ENCODE measurements at places on chromosomes 3 and 15.

- DNase-seq: peak; percentile 51
These were observed 230.4 kb upstream of the CHRM5 start for GRCh38 chr15:33737687-33738601.

DNA sequence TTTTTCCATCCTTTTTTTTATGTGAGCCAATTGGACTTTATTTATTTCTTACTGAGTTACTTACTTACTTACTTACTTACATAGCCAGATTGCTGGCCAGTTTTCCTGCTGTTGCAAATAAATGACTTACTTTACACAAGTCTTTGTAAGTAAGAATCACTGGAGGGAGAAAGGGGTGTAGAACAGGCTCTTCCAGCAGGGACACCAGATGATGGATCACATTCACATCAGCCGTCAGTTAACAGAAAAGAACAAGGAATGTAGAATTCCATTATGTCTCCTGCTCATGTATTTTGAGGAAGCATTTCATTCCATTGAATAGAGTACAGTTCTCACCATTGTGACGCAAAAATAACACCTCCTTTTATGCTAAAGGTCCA lies 188.6 kb downstream of the FNDC3B start:
- no peak for DNase-seq

DNA sequence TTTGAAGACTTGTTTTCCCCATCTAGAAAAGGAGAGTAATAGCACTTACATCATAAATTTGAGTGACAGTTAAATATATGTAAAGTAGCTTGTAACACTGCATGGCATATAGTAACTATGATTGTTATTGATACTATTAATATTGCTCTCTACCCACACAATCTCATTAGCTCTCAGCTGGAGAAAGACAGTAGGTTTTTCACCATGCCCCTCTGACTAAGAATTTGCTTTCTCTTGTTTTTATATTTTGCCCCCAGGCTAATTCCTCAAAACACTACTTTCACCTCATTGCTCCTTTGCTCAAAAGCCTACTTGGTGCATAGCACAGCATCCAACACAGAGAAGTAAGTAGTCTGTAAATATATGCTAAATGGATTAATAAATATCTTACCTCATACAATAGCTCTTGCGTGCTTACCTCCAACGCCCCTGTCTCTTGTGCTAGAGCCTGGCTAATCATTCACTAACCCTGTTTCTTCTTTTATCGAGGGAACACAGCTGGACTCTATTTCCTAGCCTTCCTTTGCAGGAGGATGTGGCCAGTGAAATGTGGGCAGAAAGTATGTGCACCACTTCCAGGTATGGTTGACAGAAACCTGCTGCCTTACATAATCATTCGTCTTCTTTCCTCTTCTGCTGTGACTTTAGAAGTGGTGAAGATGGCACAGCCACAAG lies 190.0 kb downstream of the PLCH1 start:
- DNase-seq: no peak

- no peak for DNase-seq
These were observed 362.8 kb upstream of the RGMA start for GRCh38 chr15:93451822-93452221.

DNA sequence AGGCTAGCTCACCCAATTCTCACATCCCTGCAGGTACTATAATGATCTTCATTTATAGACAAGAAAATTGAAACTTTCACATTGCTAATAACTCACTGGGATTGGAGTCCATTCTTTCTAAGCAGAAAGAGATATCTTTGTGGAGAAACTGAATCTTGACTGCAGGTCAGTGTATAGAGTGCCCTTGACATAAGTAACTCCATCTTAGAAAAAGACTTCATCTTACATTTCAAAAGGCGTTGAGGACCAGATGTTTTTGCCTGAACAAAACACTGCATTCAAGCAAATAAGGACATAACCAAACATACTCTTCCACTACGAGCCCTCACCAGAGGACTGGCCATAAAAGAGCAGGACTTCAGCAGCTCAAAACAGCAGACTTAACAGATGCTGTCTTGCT lies 6.8 kb upstream of the CCR3 start:
- DNase-seq: no peak

DNA sequence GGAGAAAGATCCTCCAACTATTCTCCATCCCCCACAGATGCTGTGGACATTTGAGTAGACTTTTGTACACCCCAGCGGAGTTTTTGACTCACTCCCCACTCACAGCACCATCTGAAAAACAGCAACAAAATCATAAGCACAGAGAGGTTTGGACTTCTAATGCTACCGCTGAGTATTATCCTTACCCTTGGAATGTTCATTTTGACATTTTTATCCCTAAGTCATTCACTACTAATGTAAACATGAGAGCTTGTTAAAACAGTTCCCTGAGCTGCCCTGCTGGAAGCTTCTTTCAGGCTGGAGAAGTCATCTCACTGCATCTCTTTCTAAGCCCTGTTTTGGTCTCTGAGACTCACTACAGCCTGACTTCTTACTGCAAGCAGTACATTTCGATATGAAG lies 1045.9 kb downstream of the MCTP2 start:
- DNase-seq: no peak

GRCh38 chr3:11618904-11619303 lies 24.8 kb downstream of the VGLL4 start:
- DNase-seq: no peak

DNA sequence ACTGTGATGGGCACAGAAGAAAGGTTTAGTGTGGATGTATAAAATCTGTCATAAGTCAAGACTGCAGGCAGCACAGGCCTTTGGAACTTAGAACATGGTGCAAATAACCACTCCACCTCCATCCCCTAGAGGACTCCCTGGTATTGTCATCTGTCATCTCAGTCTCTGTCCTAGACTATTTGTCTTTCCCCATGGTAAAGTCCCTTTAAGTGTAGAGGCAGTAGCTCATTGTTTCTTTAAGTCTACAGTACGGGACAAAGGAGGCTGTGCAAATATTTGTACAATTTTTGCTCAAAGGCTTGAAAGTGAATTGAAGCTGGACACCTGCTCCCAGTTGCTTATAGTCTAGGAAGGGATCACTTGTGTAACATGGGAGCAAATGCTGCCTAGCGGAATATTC lies 3.2 kb upstream of the PXYLP1 start:
- no peak for DNase-seq

GRCh38 chr15:63374686-63375520 lies 6.7 kb downstream of the CA12 start:
- DNase-seq: no peak

DNA sequence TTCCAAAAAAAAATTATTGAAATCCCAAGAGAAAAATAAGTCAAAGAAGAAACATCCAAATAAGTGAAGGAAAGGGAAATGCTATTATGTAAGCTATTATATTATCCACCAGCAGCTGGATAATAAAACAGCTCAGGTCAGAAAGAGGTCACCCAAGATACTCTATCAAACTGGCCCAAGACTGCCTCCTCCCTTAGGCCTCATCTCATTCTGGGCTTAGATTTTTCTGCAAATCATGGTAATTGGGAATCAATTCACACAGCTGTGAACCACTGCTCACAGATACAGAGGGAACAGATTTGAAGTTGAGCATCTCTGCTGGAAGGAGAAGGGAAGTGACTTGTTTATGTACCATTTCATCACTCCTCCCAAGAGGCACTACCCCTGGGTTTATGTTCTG lies 294.6 kb upstream of the DPPA4 start:
- DNase-seq: no peak

- no peak for DNase-seq
These were observed 120.3 kb upstream of the TJP1 start for GRCh38 chr15:29942548-29942947.

DNA sequence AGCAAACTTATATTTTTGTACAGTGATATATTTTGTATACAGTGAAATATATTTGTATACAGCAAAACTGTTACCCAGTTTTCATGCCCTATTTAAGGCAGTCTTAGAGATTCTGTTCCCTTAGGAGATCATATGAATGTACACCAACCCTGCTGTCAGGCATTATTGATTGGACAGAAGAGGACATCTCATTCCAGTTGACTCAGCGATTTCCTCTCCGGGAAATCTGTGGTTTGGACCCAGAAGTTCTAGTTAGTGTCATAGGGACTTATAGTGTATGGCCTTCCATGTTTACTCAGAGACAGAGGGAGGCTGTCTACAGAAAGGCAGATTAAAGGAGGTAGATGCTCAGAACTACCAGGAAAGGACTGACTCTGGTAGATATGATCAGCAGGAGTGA lies 318.8 kb upstream of the KCNMB2 start:
- DNase-seq: no peak

GRCh38 chr15:65862682-65863081 lies 6.6 kb upstream of the RAB11A start:
- DNase-seq: no peak

GRCh38 chr15:91534235-91534634 lies 319.3 kb upstream of the SLCO3A1 start:
- DNase-seq: no peak

DNA sequence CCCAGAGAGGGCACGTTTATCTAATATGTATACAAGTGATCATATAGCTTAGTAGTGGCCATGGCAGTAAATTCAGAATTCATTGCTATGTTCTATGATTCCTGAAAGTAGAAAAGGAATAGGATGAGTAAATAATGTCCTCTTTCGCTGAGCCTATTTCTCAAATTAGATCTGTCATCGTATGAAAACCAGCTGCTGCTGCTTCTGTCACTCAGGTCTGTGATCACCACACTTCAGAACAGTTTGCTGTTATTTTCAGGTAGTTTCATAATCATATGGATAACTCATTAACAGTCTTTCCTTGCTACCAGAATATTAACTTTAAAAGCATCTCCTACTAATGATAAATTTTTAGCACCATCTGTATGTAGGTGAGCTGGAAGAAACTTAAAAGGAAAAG lies 289.1 kb upstream of the AZI2 start:
- DNase-seq: no peak
